NCI-H774 (cell line): ENCODE measurements at places on chromosomes 5 and 9.

- no peak for DNase-seq
Measured at GRCh38 chr5:66231508-66231907, 87.4 kb downstream of the SREK1 start.

DNA sequence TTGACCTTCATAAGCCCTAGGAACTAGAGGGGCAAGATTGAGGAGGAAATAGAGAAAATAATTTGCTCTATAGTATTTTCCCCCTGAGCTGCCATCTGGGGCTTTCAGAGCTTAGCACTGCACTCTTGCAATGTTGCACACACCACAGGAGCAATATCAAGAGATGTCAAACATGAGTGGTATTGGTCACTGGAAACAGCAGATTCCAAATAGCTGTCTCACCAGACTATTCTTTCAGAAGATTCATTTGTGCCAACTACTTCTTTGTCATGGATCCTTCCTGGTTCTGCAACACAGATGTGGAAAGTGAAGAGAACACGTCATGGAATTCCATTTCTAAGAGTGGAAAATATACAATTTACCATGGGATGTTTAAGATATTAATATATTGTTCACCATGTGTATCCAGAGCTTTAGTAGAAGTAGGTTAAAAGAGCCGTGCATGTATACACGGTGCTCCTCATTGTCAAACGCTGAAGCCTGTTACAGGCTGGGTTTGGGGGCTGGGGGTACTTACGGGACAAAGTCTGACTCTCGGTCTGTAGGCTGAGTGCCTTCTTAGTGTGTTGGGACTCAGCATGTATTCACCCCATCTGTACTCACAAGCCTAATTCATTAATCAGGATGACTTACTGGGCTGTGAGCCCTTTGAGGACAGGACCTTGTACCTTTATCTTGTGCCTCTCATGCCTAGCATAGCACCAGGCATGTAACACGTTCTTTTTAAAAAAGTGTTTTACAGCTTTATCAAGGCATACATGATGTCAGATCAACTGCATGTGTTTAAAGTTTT, 31.4 kb upstream of the GDNF start:
- DNase-seq, result no peak

- no peak for DNase-seq
Measured at GRCh38 chr5:30030101-30030500, 1163.4 kb upstream of the CDH6 start.

DNA sequence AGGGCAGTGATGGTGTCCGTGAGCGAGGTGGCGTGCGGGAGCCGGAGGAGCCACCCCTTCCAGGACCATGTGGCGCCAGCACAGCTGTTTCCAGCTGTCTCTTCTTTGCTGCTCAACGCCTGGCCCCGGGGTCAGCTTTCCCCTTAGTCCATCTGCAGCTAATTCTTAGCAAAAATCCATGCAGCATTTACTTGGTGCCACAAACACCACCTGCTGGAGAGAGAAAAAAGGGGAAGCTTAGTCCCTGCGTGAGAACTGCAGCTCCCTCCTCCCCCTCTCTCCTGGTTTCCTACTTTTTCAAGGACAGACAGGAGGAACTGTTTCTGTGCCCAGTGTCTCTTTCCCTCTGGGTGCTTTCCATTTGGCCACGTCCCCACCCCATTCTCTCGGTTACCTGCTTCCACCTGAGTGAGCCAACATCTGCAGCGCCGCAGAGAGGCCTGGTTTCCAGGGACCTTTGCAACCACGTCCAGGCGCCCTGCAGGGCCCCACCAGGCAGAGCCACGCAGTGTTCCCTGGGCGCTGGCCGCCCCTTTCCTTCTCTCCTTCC, 3.4 kb downstream of the SLC6A19 start:
- no peak for DNase-seq

- no peak for DNase-seq
Measured at GRCh38 chr9:124242331-124243194, 15.2 kb upstream of the NEK6 start.

- no peak for DNase-seq
Measured at GRCh38 chr9:85142496-85142911, 473.0 kb downstream of the NTRK2 start.
